ENCODE measurements at places on chromosomes 5 and 9.

DNA sequence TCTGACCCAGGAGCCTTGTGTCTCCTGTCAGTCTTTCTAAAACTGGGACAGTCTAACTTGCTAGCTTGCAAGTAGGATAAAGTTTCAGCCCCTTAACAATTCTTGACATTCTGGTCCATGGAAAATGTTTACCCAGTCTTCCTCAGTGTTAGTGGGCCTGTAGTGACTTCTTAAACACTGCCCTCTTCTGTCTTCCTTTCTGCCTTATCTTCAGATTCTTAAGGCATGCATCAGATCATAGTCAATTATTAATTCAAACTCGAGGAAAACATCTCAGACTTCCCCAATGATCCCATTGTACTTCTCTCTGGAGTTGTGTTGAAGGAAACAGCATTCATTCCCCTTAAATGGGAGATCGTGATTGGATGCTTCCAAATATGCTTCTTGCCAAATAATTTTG is 1199.8 kb downstream of the DTWD2 start:
- no peak for DNase-seq

DNA sequence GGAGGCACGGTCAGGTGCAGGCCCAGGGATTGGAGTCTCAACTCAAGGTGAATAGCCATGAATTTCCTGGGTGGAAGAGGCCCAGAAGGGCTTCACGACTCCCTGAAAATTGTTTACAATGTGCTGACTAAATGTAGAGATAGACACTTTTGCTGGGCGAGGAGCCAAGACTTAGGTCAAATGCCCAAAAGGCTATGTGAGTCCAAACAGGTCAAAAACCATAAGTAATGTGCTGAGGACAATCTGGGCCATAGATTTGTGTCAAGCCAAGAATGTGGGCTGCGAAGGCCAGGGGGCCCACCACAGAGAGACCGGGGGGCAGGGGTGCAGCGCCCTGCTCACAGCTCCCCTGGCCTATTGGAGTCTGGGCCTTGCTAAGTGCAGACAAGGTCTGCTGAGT is 197.8 kb downstream of the HSPA4 start:
- no peak for DNase-seq

DNA sequence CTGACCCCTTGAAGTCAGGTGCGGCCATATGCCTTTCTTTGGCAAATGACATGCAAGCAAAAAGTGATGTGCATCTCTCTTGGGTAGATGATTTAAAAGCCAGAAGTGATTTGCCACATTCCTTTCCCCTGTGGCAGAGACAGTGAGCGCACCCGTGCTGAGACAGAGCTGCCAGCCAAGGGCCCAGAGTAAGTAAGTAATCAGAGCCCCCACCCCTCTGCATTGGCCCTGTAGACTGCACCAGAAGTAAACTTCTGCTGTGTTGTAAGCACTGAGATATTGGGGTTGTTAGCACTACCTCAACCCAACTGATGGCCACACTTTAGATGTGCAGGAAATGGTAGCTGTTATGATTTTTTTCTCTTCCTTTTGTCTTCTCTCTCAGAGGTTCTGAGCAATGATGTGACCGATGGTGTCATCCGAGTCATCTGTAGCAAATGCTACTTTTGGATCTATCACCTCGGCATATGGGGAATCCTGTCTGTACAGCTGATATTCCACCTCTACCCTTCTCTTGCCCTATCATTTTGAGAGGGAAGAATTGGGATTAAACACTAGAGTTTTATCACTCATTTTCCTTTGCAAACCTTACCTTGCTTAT is 58.0 kb downstream of the DOCK2 start:
- no peak for DNase-seq

DNA sequence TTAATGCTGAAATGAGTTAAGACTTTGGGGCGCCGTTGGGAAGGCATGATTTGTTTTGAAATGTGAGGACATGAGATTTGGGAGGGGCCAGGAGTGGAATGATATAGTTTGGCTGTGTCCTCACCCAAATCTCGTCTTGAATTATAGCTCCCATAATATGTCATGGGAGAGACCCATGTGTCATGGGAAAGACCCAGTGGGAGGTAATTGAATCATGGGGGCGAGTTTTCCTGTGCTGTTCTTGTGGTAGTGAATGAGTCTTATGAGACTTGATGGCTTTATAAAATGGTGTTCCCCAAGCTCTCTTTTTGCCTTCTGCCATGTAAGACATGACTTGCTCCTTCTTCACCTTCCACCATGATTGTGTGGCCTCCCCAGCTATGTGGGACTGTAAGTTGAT is 5.1 kb downstream of the SLC25A48 start:
- no peak for DNase-seq

DNA sequence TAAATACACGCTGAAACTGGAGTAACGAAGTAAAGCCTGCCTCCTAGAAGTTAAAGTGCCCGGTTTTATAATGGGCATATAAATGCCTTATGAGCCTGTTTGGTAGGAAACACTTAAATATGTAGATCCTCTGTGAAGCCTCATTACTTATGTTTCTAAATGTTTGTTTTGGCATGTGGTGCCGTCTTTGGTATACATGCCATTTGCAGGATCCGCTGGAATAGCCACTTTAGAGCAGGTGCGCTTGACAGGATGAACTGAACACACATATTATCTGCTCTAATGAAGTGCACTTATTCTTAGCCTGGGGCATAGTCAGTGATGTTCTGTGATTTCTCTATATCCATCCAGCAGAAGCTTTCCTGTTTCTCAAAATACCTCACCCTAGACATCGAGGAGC is 778.1 kb upstream of the WWC1 start:
- DNase-seq: no peak

DNA sequence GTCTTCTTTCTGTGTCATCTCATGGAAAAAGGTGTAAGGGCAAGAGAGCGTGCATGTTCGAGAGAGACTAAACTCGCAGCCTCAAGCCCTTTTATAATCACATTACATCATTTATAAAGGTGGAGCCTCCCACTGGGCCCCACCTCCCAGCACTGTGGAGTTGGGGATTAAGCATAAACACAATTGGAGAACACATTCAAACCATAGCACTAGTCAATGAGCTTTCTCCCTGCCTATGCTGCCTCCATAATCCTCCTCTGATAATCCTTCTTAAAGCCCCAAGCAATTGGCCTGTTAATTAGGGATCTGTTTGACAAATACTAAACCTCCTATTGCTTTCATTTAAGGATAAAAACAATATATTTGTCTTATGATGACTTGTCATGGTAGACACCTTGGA is 99.6 kb downstream of the NMUR2 start:
- no peak for DNase-seq

- no peak for DNase-seq
Observed at GRCh38 chr9:8649160-8649559, 849.6 kb upstream of the DMAC1 start.

DNA sequence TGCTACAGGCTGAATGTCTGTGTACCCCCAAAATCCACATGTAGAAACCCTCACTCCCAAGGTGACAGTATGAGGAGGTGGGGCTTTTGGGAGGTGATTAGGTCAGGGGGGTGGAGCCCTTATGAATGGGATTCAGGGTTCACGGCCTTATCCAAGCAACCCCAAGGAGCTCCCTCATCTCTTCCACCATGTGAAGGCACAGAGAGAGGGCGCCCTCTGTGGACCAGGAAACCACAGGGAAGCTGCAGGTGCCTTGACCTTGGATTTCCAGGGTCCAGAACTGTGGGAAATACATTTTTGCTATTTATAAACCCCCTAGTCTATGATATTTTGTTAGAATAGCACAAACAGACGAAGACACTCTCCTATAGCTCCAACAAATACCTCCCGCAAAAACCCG is 53.6 kb upstream of the IRX2 start:
- DNase-seq: no peak

- no peak for DNase-seq
Observed at GRCh38 chr9:93815677-93816076, 139.5 kb downstream of the BARX1 start.

- DNase-seq: no peak
Observed at GRCh38 chr5:135489466-135490244, 37.5 kb upstream of the TIFAB start.

DNA sequence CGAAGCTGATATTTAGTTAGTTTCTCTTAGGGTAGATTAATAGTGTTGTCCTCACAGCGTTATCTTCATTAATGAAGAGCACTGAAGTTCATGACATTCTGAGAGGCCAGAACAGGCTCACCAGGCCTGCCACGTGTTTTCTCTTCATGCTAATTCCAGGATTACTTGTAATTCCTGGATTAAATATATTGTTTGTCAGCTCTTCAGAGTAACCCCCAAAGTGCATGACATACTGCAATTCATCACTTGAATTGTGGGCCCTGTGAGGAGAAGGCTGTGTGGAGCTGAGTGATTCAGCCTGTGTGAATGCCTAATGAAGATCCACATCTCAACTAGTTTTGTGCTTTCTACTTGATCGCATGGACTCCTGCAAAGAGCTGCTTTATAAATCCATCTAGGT is 401.0 kb upstream of the ADAMTSL1 start:
- DNase-seq: no peak

- no peak for DNase-seq
Observed at GRCh38 chr9:109437286-109437685, 60.8 kb downstream of the PTPN3 start.

DNA sequence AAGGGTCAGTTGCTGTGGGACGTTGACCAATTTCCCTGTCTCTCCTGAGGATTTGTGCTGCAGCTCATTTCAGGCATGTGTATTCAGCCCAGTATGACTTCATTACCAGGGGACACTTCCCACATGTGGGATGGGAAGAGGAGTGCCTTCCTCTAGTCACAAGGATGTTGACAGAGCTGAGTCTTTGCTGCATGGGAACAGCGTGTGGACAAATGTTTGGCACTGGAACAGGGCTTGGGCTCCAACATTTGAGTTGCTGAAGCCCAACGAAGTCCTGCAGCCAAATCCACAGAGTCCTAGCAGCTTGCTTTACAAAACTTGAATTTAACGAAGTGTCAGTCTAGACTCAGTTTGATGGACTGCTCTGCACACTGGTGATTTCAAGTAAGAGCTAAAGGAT is 283.2 kb downstream of the SH3GL2 start:
- DNase-seq: no peak

- DNase-seq: no peak
Observed at GRCh38 chr5:157971571-157972216, 112.7 kb upstream of the CLINT1 start.

DNA sequence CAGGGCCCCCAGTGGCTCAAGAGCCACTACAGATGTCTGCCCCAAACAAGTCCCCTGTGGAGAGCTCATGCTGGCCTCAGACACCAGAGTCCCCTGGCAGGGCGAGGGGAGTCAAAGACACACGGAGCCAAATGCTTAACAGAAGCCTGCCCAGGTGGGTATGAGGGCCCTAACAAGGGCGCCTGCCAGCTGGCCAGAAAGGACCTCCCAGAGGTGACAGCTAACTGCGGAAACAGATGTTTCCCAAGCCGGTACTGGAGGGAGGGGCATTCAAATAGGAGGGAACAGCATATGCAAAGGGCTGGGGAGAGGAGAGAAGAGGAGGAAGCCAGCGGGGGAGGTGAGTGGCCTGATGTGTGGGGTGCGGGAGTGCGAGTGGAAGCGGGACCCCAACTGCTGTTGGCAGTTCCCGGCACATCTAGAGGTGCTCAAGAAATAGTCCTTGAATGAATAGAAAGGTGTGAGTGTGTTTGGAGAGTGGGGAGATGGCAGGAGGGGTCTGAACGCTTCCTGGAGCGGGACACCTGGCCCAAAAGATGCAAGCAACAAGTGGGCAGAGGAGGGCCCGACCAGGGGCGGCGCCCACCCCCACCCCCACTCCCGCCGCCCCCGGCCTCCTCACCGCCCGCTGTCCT is 824 bp downstream of the MXD3 start:
- no peak for DNase-seq

- DNase-seq: no peak
Observed at GRCh38 chr9:130805510-130806326, 29.3 kb upstream of the ABL1 start.

- no peak for DNase-seq
Observed at GRCh38 chr9:113711251-113711650, 164.9 kb upstream of the ZNF618 start.

DNA sequence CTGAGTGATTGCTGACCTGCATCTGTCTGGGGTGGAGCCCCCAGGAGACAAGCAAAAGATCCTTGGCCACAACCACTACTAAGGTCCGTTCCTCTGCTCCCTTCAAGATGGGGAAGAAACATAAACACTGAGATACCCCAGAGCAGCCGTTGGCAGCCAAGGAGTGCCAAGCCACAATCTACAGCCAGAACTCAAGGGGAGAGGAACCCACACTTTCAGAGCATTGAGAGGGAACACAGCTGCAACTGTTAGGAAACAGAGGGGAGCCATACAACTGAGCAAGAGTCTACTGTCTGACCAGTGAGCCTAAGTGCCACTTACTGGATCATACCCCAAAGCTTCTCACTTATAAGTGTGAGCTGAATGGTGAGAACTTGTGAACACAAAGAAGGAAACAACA is 44.6 kb upstream of the ADRB2 start:
- no peak for DNase-seq

DNA sequence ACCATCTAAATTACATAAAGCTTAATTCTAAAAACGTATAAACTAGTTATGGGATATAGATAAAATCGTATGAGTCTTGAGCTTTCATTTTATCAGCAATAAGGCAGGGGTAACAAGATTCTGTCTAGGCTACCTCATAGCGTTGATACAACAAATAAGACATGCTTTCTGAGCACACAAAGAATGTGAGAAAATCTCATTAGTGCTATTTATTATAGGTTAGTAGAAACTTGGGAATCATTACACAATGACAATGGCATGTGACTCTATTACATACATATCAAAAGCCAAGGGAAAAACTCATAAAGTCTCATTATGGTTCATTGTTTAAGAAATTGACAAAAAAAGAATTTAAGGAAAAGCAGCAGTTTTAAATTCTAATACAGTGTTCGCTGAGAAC is 448.6 kb downstream of the PLK2 start:
- no peak for DNase-seq

- DNase-seq: no peak
Observed at GRCh38 chr9:123536455-123536868, 180.5 kb downstream of the CRB2 start.

DNA sequence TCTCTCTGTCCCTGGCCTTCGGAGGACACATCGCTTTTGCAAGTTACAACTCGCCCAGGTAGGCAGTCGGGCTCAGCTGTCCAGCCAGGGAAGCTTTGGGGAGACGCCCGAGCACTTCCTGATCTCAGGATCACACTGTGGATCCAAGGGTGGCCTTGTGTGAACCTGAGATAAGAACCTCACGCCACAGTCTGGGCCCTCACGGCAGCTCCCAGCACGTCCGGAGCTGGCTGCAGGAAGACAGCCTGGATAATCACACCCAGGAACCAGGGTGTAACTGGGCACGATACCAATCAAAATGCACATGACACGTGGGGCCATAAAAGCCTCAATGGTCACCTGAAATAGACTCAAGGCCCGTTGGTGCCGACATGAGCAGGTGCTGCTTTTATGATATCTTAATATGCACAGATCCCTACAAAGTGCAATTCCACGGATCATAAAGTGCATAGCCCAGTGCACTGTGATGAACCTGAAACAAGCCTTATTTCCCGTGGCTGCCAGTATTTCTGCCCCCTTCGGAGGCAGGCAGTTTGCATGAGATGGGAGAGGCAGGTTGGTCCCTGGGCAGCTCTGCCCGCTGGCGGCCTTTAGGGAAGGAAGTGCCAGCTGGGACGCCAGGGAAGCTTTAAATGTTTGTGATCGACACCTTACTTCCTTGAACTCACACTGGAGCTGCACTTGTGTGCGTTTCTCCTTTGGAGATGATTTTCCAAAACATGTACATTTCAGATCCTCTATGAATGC is 14.5 kb downstream of the SLC6A18 start:
- no peak for DNase-seq

All from stromal cell of bone marrow (primary cell).